ENCODE measurements at places on chromosomes 1 and 21. TPM values are rescaled to one million over a fixed set of nuclear protein-coding genes. Genes with fewer than 3 reads are reported as not detected.

- DNase-seq, result no peak
- no peak overlapping the region for H3K4me3 ChIP-seq
- H3K4me1 ChIP-seq, result peaks cover 77% of the 10 kb centered on the region
- H3K27ac ChIP-seq, result peak overlapping the region; percentile 14
- H3K27me3 ChIP-seq, result peaks cover 5% of the 10 kb centered on the region
Observed at GRCh38 chr1:165877940-165878556, 50.6 kb downstream of the UCK2 start.

DNA sequence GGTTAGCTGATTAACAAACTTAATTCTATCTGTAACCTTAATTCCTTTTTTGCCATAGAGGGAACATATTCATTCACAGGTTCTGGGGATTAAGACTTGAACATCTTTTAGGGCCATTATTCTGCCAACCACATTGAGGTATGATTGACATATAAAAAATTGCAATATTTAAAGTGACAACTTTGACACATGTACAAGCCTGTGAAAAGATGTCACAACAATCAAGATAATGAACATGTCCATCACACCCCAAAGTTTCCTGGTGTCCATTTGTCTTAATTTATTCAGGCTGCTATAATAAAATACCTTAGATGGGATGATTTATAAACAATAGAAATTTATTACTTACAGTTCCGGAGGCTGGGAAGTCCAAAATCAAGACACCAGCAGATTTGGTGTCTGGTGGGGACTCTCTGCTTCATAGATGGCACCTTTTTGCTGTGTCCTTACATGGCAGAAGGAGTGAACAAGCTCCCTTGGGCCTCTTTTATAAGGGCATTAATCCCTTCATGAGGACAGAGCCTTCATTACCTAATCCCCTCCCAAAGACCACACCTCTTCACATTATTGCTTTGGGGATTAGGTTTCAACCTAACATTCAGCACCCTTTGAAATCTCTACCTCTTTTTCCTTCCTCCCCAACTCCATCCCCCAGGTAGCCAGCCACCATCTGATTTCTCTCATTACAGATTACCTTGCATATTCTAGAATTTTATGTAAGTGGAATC is 33.0 kb upstream of the TP53BP2 start:
- no peaks in the 10 kb centered on the region for H3K36me3 ChIP-seq
- no peaks in the 10 kb centered on the region for H3K4me1 ChIP-seq
- H3K4me3 ChIP-seq, result no peak overlapping the region

The RIPPLY3 gene
- total RNA-seq, result 0.10 TPM

DNA sequence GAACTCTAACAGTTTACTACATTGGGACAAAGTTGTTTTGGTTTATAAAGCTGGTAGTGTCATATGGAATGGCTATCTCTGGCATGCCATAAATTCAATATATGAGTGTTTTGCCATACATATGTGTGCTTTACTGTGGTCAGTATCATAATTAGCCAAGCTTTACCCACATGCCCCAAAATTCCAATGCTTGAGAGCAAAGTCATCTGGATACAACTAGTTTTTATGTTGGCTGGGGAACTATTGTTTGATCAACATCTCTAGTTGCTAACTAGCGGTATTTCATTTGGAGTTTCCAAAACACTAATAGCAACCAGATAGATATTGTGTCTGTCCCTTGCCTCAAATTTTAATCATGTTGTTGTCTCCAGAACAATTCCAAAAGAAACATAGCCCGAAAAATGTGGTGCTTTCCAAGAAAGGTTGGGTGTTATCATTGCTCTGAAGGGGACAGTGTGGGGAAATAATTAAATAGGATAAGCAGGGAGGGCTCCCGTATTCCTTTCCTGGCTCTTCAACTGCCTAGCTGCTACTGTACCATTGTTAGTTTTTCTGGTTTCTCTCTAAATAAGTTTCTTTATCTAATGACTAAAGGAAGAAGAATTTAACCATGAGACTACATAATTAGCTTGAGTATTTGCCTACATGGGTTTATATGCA is 136.1 kb downstream of the TGFB2 start:
- H3K4me1 ChIP-seq, result no peaks in the 10 kb centered on the region
- no peak for DNase-seq
- H3K27ac ChIP-seq, result no peak overlapping the region
- H3K27me3 ChIP-seq, result no peaks in the 10 kb centered on the region
- no peaks in the 10 kb centered on the region for H3K36me3 ChIP-seq
- no peak overlapping the region for H3K4me3 ChIP-seq

GRCh38 chr1:42040159-42040558 is 113.1 kb upstream of the GUCA2B start:
- no peaks in the 10 kb centered on the region for H3K4me1 ChIP-seq
- DNase-seq, result no peak
- no peak overlapping the region for H3K4me3 ChIP-seq
- no peaks in the 10 kb centered on the region for H3K36me3 ChIP-seq
- no peak overlapping the region for H3K27ac ChIP-seq

- H3K36me3 ChIP-seq, result peaks cover 9% of the 10 kb centered on the region
- H3K4me3 ChIP-seq, result no peak overlapping the region
- no peaks in the 10 kb centered on the region for H3K27me3 ChIP-seq
- peaks cover 13% of the 10 kb centered on the region for H3K4me1 ChIP-seq
Observed at GRCh38 chr1:2561898-2562895, 6.0 kb downstream of the TNFRSF14 start.

DNA sequence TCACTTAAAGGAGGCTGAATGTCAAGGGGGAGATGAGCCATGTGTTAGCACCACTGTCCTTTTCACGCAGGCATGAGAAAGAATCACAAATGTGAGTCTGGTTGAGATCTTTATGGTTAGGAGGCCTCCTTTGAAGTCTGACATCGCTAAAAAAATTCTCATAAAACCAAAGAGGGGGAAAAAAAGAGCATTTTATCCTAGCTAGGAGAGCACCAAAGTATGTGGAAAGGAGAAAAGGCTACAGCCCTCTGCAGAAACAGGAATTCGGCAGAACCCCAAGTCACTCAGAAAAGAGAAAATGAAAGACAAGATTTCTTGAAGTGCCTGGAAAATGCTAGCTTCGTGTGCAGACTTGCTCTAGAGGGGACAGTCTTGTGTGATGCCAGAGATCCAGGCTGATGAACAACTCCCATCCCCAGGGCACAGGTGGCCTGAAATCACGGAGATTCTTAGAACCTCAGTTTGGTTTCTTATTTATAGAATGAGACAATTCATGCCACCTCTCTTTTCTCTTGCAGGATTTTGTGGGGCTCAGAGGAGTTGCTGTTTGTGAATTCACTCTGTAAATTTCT is 61.5 kb downstream of the RUNX1 start:
- H3K4me3 ChIP-seq, result peak overlapping the region; percentile 62
- no peaks in the 10 kb centered on the region for H3K27me3 ChIP-seq
- H3K27ac ChIP-seq, result peak overlapping the region; percentile 97

DNA sequence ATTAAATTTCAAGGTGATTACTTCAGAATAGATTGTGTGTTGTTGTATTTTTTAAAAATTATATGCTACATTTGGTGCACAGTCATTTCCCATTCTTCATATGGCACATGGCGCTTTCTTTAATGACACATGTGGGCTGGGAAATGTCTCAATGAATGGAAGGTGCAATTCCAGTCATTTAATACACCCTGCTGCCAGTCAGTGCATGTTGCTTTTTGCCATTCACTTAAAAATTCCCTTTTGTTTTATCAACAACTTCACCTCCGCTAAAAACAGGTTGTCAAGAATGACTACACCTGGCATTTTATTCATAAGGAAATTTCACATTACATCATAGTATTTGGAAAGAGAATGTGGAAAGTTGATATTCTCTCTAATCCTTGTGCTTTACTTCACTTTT is 716.4 kb upstream of the ADAMTS5 start:
- H3K4me1 ChIP-seq, result no peaks in the 10 kb centered on the region
- no peak overlapping the region for H3K27ac ChIP-seq
- H3K27me3 ChIP-seq, result no peaks in the 10 kb centered on the region
- H3K36me3 ChIP-seq, result no peaks in the 10 kb centered on the region

- DNase-seq, result no peak
- H3K4me1 ChIP-seq, result no peaks in the 10 kb centered on the region
- no peaks in the 10 kb centered on the region for H3K36me3 ChIP-seq
Observed at GRCh38 chr21:45030682-45031570, 43.5 kb upstream of the ADARB1 start.

The HUNK gene
- 0.29 TPM for total RNA-seq

The GJB3 gene
- not detected for total RNA-seq

- H3K4me1 ChIP-seq, result no peaks in the 10 kb centered on the region
- DNase-seq, result no peak
- peaks cover 15% of the 10 kb centered on the region for H3K27me3 ChIP-seq
- H3K27ac ChIP-seq, result no peak overlapping the region
- no peak overlapping the region for H3K4me3 ChIP-seq
Observed at GRCh38 chr1:211198111-211198510, 61.1 kb upstream of the RCOR3 start.

The C1orf116 gene
- total RNA-seq, result not detected

All from activated T-helper 1 cell treated with anti-CD3 and anti-CD28 coated beads, Interleukin-12 subunit alpha, Interleukin-12 subunit beta, Interleukin-2, Interleukin-4 antibody, amounts not matched to agents 30 ng/mL and 10 ng/mL and 1 ng/mL, durations not matched to agents 14 hours and 24 hours and 36 hours (primary cell).